ENCODE measurements at places on chromosomes 12 and 14. TPM values are rescaled to one million over a fixed set of nuclear protein-coding genes. Genes with fewer than 3 reads are reported as not detected.

Gene VWF
- total RNA-seq = 375 TPM

Gene CLEC2A
- not detected for total RNA-seq

Gene SFSWAP
- total RNA-seq = 27.3 TPM

Gene CLEC7A
- 19.4 TPM for total RNA-seq

Gene STK38L
- 93.3 TPM for total RNA-seq

Gene TEP1
- 38.7 TPM for total RNA-seq

Gene SLC25A21
- 1.2 TPM for total RNA-seq

Gene PLEKHD1
- total RNA-seq = 0.10 TPM

Gene MYF5
- total RNA-seq = not detected

GRCh38 chr14:29823816-29824215 is 103.8 kb downstream of the PRKD1 start:
- DNase-seq = no peak

- DNase-seq = peak; percentile 95
Measured at GRCh38 chr14:103576371-103577024, 13.7 kb downstream of the COA8 start.

- DNase-seq = no peak
Measured at GRCh38 chr14:37263656-37264236, 66.0 kb downstream of the MIPOL1 start.

GRCh38 chr12:130778776-130779175 is 60.3 kb downstream of the STX2 start:
- DNase-seq = no peak

DNA sequence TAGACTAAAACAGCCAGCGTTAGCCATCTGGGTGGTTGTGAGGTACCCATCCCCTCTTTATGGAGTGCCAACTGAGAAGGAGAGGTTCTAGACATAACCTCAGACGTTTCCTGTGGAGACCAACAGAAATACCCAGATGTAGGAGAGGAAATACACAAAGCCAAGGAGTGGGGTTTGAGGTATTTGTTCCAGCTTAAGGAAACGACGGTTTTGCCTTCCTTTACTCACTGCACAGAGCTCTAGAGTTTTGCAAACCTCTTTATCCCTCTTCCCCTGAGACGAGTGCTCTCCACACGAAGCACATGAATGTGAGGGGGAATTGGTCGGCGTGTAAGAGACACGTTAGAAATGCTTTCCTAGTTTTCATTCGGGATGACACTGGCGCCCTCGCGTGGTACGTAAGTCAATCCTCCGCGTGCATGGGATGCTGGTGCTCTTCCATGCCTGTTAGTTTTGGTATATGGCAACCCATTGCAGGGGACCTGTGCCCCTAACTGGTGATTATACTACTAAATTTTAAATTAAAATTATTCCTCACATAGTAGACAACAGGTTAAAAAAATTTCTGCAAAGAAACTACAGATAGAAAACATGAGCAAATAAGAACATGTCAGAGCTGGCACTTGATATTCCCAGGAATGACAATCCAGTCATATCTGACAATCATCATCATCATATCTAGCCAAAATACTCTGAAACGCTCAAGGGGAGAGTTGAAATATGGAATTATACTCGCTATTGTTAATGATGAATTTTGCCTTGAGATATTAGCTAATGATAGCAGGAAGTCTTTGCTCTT is 121.7 kb downstream of the PPM1H start:
- peak; percentile 91 for DNase-seq

- DNase-seq = no peak
Measured at GRCh38 chr12:4005851-4006430, 132.7 kb upstream of the PARP11 start.

DNA sequence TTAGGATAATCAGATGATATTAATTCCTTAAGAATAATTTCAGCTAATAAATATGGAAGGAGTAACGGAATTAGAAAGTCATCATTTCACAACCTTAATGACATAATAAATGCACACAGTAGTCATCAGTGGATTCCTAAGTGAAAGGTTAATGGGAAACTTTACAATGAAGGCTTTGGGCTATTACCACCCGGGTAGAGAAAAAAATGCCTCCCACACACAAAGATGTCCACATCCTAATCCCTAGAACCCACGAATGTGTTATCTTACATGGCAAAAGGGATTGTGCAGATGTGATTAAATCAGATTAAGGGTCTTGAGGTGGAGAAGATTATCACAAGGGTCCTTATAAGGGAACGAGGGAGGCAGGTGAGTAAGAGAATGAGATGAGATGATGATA is 5.6 kb downstream of the TMED10 start:
- DNase-seq = no peak

DNA sequence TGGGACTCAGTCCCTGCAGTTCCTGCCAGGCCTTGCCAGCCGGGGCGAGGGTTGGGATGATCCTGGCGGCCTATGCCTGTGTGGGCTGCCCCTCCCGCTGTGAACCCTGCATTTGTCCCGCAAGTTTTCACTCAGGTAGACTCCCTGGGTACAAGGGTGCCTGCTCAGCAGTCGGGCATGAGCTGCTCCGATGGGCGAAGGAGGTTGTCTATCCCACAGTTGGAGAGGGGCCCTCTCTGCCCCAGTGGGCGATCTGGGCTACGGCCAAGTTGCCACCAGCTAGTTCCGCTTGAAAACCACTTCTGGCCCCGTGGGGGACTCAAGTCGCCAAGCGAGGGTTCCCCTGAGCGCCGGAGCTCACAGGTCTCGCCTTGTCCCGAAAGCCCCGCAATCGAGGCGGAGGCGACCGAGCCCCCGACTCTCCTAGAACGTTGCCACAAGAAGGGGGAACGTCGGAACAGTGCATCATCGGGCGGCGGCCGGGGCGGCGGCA is 365 bp upstream of the TPI1 start:
- DNase-seq = no peak

DNA sequence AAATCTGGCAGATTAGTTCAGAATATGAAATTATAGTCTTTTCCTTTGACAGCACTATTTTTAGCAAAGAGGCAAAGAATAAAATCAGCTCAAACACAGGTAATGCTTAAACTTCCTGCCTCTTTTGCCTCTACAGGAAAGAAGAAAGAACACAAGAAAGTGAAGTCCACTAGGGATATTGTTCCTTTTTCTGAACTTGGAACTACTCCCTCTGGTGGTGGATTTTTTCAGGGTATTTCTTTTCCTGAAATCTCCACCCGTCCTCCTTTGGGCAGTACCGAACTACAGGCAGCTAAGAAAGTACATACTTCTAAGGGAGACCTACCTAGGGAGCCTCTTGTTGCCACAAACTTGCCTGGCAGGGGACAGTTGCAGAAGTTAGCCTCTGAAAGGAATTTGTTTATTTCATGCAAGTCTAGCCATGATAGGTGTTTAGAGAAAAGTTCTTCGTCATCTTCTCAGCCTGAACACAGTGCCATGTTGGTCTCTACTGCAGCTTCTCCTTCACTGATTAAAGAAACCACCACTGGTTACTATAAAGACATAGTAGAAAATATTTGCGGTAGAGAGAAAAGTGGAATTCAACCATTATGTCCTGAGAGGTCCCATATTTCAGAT is 17.4 kb downstream of the TMPO start:
- no peak for DNase-seq

GRCh38 chr12:95343461-95344230 is 126.0 kb downstream of the VEZT start:
- DNase-seq = no peak

- DNase-seq = no peak
Measured at GRCh38 chr14:24094841-24095270, 745 bp downstream of the PCK2 start.

- DNase-seq = no peak
Measured at GRCh38 chr12:12069821-12070548, 754 bp upstream of the BCL2L14 start.

DNA sequence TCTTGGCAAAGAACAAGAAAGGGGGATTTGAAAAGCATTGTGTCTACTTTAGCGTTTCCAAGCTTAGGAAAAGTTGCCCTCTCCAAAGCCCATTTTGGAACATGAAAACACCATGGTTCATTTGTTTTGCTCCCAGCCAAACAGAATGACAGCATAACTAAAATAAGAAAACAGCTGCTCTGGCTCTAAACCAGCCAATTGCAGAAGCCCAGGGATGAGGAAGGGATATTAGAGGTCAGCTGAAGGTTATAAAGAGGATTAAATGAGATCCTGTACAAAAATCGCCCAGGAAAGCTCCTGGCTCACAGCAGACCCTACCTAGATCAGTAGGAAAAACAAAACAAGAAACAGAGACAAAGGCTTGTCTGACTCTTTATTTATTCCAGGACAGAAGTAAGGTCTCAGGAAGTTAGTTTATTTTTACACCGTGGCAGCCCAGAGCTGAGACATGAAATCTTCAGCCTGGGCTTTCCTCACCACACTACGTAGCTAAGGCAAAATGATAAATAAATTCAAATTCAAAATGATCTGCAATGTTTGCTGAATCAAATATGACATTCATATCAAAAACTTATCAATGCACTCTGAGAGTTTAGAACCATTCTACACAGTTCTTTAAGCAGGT is 25.9 kb downstream of the SPX start:
- no peak for DNase-seq

DNA sequence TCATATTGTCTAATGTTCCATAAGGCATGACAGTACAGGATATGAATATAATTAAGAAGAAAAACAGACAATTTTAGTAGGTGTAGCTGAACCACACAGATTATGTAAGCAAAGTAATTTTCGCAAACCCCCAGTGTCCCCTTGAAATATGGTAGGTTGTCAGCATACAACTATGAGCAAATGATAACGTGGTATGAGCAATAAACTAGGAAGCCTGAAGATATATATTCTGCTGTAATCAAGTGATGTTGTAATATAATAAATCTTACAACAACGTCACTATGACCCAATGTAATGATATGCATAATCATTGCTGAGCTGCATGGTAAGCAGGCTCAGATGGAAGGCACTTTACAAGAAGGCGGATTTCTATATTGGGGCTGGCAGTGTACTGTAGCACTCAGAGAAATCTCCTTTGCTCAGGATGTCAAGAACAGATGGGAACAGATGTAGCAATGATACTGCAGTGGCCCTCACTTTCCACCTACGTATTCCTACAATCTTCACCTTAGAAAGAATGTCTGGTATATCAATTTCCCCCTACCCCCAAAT is 47.8 kb upstream of the MYF6 start:
- DNase-seq = no peak

GRCh38 chr12:51862947-51863346 is 14.4 kb upstream of the FIGNL2 start:
- peak; percentile 25 for DNase-seq

GRCh38 chr12:22971247-22971646 is 346.3 kb downstream of the ETNK1 start:
- DNase-seq = no peak

DNA sequence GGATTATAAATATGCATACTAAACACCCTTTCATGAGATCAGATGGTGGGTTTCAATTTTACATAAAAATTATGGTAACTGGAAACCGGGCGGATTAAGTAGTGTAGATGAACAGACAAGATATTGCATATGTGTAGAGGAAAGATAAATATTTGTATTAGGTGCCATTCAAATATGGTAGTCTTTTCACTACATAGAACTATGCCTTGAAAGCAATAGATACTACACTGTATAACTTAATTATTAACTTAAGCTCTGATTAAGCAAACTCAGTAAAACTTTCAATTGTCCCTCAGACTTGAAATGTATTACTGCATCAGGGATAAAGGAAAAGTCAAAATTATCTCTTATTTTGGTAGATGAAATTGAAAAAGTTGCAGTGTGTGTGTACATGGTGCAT is 1.9 kb downstream of the PTPN21 start:
- no peak for DNase-seq

DNA sequence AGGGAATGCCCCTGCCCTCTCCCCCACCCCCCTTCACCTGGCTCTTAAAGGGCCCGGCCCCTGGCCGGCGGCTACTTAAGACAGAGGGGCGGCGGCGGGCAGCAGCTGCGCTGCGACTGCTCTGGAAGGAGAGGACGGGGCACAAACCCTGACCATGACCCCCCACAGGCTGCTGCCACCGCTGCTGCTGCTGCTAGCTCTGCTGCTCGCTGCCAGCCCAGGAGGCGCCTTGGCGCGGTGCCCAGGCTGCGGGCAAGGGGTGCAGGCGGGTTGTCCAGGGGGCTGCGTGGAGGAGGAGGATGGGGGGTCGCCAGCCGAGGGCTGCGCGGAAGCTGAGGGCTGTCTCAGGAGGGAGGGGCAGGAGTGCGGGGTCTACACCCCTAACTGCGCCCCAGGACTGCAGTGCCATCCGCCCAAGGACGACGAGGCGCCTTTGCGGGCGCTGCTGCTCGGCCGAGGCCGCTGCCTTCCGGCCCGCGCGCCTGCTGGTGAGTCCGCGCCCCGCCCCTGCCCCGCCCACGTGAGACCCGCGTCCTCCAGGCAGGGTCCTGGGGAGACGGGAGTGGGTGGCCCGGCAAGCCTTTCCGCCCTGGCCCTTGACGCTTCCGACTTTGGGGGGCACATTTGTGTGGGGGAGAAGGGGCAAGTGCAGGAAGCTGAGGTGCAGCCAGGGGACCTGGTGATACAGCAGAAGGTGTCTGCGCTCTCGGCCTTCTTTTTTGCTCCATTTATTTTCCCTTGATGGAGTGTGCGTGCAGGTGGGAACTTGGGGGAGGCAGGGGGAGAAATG is at the start of gene IGFBP6:
TSS of gene IGFBP6 (plus strand) at position 104 of the 790 bp plus-strand sequence. CDS start at position 155, 51 bp downstream.
- DNase-seq = peak; percentile 88

- DNase-seq = no peak
Measured at GRCh38 chr12:113065126-113066007, 8.8 kb downstream of the DTX1 start.

DNA sequence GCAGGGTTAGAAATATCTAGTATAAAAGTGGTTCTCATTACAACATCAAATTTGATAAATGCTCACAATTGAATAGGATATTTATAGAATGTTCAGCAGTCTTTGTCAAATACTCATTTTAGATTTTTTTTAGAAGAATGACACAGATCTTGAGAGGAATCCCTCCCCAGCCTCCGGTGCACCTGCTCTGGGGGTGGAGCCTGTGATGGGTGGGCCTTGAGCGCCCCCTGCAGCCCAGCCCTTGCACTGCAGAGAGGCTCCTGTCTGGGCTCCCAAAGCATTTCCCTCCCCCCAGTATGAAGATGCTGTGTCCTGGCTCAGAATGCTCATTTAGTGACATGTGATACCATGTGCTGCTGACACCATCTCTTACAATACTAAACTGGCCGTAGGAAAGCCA is 792.3 kb downstream of the TMEM121 start:
- no peak for DNase-seq

DNA sequence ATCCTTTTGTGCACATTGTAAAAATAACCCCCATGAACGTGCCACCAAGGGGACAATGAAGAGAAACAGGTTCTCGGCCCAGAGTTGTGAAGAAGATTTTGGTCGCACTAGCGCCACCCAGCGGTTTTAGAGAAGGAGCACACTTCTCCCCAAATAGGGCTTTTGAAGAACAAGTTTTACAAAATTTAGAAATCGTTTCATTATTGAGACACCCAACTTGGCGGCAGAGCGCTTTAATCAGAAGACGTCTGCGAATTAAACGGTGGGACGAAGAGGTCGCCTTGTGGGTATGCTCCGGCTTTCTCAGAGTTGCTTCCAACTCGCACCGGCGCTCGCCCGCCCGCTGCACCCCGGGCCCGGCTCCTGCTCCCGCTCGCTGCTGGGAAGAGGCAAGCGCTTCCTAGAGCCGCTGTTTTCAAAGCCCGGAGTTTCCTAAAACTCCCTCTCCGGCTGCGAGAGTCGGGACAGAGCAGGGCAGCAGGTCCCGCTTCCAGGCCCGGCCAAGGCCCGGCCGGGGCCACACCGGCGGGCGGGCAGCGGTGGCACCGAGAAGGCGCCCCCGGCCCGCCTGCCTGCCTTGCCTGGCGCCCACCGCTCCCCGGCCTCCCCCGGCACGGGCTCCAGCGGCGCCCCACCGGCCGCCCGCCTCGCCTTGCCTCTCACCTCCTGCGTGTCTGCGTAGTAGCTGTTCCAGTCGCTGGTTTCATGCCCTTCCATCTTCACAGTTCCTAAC is 645 bp downstream of the FOXA1 start:
- peak; percentile 85 for DNase-seq

Measured in posterior vena cava (tissue), 2 donors.